ENCODE measurements at places on chromosomes 2 and 18.

DNA sequence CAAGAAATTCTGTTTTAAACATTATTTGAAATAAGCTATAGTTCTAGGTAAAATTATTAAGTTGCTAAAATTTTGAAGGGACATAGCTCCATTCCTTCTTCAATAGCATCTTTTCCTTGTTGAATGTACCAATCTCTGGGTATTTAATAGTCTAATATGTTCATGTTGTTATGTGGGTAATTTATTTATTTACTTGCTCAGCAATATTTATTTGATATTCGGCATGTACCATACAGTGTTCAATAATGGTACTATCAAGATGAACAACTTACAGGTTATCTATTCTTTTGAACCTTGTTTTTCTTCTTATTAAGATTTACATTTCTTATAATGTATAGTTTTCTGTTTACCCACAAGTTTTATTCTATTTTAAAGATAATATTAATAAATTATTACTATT lies 1616.8 kb upstream of the PIK3C3 start:
- DNase-seq, result no peak

GRCh38 chr2:197601726-197602125 lies 73.7 kb downstream of the RFTN2 start:
- no peak for DNase-seq

DNA sequence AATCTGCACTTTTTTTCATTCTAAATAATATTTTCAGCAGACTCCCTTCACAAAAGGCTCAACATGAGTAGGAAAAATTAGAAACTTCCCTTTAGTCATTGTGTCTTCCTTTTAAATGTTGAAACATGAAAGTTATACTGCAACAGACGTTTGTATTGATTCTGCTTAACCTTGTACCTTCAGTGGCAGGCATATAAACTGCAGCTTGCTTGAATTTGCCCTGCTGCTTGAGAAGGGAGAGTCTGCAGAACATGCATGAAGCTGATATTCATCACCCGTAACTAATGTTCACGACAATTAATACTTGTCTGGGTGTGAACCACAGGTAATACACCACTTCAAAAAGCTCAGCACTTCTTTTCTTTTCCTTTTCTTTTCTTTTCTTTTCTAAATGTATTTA lies 294.7 kb upstream of the LRP1B start:
- no peak for DNase-seq

DNA sequence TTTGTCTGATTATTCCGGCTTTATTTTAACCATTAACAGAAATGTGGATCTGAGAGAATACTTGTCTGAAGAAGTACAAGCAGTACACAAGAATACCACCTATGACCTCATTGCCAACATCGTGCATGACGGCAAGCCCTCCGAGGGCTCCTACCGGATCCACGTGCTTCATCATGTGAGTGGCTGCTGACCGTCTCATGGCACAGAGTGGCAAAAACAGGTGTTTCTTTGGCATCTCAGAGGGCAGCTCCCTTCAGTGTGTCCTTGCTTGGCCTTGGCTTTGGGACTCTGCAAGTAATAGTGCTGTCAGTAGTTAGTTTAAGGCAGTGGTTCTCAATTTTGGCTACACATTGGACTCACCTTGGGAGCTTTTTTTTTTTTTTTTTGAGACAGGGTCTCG lies 23.1 kb downstream of the SFTPB start:
- DNase-seq, result no peak

- no peak for DNase-seq
Observed at GRCh38 chr2:210548878-210549384, 7.5 kb upstream of the CPS1 start.

DNA sequence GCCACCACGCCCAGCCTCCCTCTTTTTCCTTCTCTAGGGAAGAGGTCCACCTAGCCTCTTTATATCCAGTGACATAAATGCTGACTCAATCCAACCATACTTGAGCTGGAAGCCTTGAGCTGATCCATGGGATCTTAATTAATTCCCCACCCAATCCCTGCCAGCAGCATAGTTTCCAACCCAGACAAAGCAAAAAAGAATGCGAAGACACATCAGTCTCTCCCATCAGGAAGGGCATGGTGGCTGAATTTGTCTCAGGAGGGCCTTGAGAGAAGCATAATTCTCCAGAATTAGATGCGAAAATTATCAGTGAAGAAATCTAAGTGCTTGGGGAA lies 22.5 kb downstream of the CASP10 start:
- peak; percentile 28 for DNase-seq

- no peak for DNase-seq
Observed at GRCh38 chr2:113015042-113015441, 9.8 kb downstream of the IL36A start.

DNA sequence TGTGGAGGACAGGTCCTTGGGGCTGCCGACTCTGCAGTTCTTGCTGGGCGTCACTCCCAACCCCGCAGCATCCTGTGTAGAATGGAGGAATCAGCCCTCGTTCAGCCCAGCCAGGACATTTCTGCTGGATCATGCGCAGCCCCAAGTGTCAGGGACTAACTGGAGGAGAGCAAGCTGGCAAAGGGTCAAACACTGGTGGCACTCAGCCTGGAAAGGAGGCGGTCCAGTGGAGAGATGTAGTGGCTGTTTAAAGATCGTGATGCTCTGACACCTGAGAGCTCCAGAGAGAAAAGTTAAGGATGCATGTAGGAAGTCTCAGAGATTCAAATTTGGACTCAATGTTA lies 63.6 kb upstream of the SH3RF3 start:
- no peak for DNase-seq

- no peak for DNase-seq
Observed at GRCh38 chr2:140734992-140735391, 1395.8 kb downstream of the LRP1B start.

DNA sequence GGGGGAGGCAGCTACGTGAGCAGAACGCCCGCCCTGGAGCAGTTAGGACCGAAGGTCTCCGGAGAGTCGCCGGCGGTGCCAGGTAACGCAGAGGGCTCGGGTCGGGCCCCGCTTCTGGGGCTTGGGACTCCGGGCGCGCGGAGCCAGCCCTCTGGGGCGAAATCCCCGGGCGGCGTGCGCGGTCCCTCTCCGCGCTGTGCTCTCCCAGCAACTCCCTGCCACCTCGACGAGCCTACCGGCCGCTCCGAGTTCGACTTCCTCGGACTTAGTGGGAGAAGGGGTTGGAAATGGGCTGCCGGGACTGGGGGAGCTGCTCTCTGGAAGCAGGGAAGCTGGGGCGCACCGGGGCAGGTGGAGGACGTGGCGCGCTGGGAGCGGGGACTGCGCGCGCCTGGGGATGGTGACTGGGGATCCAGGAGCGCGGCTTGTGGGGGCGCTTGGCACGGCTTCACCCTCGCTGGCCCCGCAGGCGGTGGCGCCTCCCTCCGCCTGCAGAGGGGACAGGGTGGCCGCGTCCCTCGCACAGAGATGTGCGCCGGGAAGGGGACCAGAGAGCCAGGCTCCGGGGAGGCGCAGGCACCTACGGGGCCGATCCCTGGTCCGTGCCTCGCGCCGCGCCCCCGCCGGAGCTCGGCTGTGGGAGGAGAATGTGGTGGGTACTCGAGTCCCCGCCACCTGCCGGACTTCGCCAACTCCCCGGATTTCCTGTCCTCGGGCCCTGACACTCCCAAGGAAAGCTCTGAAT lies 688 bp downstream of the CDH20 start:
- DNase-seq, result peak; percentile 10

- peak; percentile 87 for DNase-seq
Observed at GRCh38 chr18:11324956-11325882, 175.8 kb upstream of the PIEZO2 start.

DNA sequence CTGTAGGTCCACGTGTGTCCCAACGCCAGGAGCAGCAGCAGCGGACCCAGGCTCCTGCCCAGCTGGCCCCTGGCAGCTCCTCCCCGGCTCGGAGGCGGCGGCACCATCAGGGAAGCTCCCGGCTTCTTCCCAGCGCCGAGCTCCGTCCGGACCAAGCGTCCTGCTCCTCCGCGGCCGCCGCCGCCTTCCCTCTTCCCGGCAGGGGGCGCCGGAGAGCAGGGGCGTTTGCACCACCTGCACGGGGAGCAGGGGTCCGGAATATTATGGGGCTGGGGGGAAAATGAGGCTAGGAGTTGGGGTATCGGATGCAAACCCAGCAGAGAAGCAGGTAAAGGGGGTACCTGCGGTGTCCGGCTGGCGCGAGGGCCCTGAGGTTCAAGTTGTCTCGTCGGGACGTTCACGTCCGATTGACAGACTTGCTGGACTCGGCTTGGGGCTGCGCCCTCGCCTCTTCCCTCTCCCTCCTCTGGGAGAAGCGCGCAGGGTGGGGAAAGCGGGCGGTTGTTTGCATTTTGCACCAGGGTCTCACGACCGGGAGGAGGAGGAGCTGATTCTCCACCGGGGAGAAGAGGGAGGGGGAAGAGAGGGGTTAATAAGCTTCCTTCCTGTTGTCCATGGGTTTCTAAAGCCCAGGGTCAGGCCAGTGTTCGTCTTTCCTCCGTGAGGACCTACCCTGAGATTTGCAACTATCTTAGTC lies at the start of gene CCBE1:
Gene CCBE1 (minus strand): TSS at position 188 of the 697 bp plus-strand sequence.
- peak; percentile 69 for DNase-seq

DNA sequence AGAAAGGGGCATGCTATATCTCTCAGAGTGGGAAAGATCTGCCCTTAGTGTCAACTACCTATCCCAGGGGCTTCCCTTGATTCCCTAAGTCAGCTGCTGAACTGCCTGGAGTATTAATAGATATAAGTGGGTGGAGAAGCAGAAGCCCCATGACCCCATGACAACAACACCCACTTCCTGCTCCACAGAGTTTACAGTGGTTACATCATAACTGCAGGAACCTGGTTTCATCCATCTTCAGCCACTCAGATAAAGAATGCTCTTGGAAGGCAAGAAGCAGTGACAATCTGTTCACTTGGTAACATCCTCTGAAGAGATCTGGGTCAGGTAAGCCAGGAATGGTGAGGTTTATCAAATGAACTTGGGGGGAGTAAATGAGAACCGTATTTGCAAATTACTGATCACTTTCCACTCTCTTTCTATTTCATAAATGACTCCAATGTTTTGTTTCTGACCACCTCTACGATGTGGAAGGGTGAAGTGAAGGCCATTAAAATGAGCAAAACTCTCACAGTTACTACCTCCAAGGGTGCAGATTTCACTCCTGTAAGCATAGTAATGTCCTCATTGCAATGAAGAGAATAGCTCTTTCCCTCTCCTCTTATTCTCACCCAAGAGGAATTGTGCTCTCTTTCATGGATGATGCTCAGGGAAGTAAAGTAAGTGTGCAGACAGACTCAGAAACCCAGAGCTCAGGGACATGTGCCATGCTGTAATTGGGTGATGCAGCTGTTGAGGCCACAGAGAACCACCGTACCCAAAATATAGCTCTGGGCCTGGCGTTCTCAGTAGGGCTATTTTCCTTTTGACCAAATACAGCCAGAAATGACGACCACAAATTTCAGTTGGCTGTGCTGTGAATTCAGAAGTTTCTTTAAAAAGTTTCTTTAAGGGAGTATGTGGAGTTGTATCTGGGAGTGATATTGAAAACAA lies 192.8 kb upstream of the APCDD1 start:
- peak; percentile 35 for DNase-seq

GRCh38 chr2:126781206-126781605 lies 117.5 kb upstream of the TEX51 start:
- no peak for DNase-seq

GRCh38 chr2:104854498-104855220 lies 744 bp downstream of the POU3F3 start:
- no peak for DNase-seq

- DNase-seq, result no peak
Observed at GRCh38 chr2:45919160-45919650, 267.7 kb downstream of the PRKCE start.

GRCh38 chr2:175621821-175622220 lies 380.2 kb downstream of the LNPK start:
- DNase-seq, result no peak

- DNase-seq, result no peak
Observed at GRCh38 chr2:12807907-12808810, 91.4 kb downstream of the TRIB2 start.

Measured in fibroblast of mammary gland (primary cell).